ENCODE measurements at places on chromosomes 13 and 19. TPM values are rescaled to one million over a fixed set of nuclear protein-coding genes. Genes with fewer than 3 reads are reported as not detected.

The CTXN1 gene
- total RNA-seq, result not detected

The MBNL2 gene
- total RNA-seq, result 33.2 TPM

The FFAR1 gene
- 0.92 TPM for total RNA-seq

The TSSK6 gene
- 3.7 TPM for total RNA-seq

The PDX1 gene
- total RNA-seq, result not detected

The PTGIR gene
- total RNA-seq, result not detected

The APOC1 gene
- total RNA-seq, result not detected

The MTUS2 gene
- total RNA-seq, result not detected

The SLC25A41 gene
- total RNA-seq, result not detected

The RFPL4A gene
- total RNA-seq, result not detected

The SSC5D gene
- total RNA-seq, result 0.36 TPM

The DAND5 gene
- not detected for total RNA-seq

The C19orf67 gene
- not detected for total RNA-seq

The CGB3 gene
- not detected for total RNA-seq

The ENOX1 gene
- not detected for total RNA-seq

The PSG2 gene
- total RNA-seq, result not detected

Measured in CD8-positive, alpha-beta T cell (primary cell).